Motor neuron (in vitro differentiated cells): ENCODE measurements at places on chromosomes 1 and 21.
A peak's percentile ranks its signal among the peaks of the same experiment; 100 is the strongest.

DNA sequence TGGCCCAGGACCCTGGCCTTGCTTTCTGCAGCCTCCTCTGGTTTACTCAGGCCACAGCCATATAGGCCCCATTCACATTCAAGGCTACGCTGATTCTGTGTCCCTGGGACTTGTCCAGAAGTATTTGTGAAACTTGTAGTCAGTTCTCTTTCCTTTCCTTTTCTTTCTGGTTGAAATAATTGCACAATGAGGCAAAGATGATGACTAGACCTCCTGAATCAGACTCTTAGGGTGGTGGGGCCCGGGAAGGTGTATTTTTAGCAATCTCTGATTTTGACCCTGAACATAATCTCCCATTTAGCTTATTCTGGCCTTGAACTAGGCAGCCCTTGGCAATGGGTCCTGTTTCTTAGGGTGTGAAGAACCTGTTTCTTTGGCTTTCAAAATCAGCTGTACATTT lies 39.9 kb downstream of the STUM start:
- no peak for ATAC-seq

DNA sequence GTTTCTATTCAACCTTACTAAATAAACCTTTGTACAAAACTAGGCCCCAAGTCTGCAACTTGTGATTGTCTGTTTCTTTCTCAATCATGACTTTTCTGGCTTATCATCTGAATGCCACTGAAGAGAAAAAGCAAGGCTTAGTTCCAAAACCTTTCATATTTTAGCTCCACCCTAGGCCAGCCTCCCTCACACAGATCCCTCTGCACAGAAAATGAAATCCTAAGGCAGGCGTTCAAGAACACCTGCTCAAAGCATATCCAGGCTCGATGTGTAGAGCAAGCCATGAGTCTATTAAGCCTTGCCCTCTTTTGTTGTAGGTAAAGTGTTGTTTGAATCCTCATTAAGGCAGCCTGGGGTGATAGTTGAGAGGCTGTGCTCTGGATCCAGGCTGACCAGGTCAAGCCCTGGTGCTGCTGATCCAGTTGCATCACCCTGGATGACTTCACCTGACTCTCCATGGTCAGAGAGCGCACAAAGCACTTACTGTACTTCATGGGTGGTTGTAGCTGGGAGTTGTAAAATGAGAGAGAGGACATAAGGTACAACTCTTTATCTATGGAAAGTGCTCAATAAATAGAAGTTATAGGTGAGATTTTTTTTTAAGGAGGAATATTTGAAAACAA lies 39.0 kb downstream of the FYB2 start:
- no peak for ATAC-seq

DNA sequence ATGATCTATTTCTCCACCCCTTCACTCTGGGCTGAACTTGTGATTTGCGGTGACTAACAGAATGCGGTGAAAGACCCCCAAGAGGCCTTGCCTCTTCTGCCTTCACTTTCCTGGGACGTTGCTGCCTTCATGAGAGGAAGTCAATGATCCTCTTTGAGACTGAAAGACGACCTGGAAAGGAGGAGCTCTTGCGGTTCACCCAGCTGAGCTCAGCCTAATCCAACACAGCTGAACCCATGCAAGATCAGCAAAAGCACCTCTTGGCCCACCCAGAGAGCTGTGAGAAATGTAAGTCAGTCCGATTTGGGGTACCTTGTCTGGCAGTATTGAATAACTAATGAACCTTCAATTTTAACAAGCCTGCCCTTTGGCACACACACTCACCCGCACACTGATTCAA lies 767.4 kb upstream of the TPTE start:
- no peak for ATAC-seq

- peak; percentile 33 for ATAC-seq
Measured at GRCh38 chr21:37636152-37636860, 269.7 kb downstream of the DYRK1A start.

DNA sequence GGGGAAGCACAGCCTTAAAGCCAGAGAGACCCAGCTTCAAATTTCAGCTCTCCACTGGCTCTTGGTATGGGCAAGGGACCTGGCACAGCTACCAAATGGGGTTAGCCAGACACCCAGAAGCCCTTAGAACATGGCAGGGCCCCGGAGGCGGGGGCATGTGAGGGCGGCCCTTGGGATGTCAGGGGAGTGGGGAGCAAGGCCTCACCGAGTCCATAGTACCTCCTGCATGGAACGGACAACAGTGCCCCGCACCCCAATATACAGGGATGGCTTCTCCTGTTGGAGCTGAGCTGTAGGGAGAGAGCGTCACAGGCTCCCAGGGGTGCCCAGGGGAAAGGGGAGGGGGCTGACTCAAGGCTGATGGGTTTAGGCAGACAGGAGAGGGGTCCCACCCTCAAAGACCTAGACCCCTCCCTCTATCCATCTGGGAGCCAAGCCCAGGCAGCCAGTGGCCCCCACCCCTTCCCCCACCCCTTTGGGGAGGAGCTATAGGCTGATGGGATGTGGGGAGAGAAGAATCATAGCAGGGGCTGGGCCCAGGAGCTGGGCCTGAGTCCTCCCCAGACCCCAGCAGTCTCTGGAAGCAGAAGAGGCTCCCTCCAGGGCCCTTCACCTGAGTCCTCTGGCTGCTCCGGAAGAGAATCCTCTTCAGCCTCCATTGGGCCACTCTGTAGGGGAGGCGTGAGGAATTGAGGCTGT lies 16.5 kb downstream of the SPOCD1 start:
- ATAC-seq, result peak; percentile 13

- ATAC-seq, result no peak
Measured at GRCh38 chr1:14517841-14518180, 80.7 kb upstream of the KAZN start.

DNA sequence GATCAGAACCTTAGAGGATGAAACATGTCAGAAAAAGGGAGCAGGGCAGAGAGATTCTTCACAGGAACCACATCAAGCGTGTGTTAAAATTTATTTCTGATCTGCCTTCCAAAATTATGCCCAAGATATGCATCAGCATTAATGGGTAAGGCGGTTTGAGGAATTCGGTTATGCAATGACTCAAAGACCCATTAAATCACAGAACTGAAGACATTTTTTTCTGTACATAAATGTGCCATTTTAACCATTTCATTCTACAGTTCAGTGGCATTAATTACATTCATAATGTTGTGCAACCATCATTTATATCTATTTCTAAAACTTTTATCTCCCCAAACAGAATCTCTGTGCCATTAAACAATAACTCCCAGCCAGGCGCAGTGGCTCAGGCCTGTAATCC lies 43.4 kb downstream of the CNST start:
- ATAC-seq, result no peak

DNA sequence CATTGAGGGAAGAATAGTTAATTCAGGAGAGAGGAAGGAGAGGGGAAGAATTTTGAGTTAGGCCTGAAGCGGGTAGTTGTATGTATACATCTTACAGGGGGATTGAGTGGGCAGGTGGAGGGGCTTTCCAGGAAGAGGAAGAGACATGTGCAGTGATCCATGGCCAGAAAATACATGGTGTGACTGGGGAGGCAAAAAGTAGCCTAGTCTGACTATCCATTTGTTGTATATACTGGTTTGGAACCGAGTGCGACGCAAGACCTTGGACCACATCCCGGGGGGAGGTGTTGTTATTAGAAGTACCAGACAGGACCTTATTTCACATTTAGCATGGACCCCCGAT lies 158.3 kb downstream of the SDCCAG8 start:
- no peak for ATAC-seq

DNA sequence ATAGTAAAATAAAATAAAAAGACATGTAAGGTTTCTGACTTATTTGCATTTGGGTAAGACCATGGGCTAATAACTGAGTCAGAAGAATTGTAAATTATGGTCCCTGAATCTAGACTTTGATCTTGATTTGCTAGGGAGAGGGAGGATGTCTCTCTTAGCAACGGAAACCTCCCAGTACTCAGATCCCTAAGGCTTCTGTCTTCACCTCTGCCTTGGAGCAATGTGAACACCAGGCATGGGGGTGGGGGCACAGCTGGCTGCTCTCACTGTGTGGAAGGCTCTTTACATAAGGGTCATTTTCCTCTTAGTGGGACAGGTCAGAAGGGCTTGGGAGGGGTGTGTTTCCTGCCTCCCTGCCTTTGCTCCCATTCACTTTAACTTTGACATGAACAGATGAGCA lies 17.0 kb upstream of the TMEM54 start:
- no peak for ATAC-seq

- no peak for ATAC-seq
Measured at GRCh38 chr1:224432146-224432545, 2.5 kb downstream of the WDR26 start.

DNA sequence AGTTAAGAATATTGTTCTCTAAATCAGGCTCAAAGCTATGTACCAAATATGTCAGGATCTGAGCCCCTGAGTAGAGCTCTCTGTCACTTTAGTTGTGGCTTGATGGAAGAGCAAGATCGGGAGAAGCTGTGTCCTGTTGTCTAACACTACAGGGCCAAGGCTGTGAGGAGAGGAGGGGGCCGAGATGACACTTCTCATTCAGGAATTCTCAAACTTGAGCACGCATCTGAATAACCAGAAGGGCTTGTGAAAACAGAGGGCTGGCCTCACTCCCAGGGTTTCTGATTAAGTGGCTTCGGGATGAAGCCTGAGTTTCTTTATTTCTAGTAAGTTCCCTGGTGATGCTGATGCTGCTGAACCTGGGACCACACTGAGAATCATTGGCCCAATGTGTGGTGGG lies 209.2 kb upstream of the DAB1 start:
- ATAC-seq, result no peak

- no peak for ATAC-seq
Measured at GRCh38 chr1:2942410-2942809, 78.9 kb upstream of the ACTRT2 start.

DNA sequence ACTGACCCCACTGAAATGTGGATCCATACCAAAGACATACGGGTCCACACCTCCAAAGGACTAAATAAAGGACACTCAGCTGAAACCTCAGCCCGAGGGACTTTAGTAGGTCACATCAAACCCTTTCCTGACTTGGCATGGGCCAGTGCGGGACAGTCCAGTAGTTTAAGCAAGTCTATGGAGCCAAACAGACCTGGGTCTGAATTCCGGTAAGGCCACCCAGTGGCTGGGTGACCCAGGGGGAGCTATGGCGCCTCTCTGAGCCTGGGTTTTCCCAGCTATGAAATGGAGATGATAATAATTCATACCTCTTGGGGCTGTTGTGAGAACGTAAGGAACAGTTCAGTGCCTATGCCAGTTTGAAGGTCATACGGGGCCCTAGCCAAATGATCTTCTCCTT lies 36.2 kb upstream of the ZBTB40 start:
- no peak for ATAC-seq

DNA sequence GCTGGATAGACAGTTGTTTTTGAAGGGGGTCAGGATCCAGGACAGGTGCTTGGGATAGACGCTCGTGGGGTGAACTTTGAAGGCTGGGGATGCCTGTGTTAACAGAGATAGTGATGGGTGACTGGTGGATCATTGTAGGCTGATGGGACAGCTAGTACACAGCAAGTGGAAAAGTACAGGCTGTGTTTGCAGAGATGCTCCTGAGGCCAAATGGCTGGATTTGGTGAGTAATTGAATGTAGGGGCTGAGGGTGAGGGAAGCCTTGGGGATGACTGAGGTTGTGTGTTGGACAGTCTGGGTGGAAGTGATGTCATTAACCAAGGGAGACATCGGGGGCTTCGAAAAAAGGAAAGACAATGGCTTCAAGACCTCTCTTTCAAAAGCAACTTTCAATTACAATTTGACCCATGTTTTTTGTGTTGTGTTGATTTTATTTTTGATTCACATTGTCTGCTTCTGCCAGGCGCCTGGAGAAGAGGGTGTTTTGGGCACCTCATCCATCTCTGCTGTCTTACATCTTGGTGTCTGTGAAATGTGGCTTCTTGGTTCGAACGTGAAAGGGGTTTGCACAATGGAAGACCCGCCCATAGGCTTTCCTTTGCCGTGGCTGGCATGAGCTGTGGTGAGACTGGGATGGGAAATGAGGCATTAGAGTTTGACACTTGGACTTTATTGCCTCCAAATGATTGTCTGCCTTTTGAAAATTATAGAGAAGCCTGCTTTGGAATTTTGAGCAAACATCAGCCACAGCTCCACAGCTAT lies 147.5 kb downstream of the FOXD2 start:
- ATAC-seq, result no peak

- peak; percentile 7 for ATAC-seq
Measured at GRCh38 chr21:31900121-31900895, 27.5 kb downstream of the HUNK start.

- ATAC-seq, result no peak
Measured at GRCh38 chr21:33075596-33076195, 5.8 kb downstream of the OLIG1 start.

- peak; percentile 88 for ATAC-seq
Measured at GRCh38 chr1:47437447-47438164, at the start of gene FOXD2. Gene FOXD2 (plus strand): TSS chr1:47438044. CDS start chr1:47438136, 92 bp downstream.

DNA sequence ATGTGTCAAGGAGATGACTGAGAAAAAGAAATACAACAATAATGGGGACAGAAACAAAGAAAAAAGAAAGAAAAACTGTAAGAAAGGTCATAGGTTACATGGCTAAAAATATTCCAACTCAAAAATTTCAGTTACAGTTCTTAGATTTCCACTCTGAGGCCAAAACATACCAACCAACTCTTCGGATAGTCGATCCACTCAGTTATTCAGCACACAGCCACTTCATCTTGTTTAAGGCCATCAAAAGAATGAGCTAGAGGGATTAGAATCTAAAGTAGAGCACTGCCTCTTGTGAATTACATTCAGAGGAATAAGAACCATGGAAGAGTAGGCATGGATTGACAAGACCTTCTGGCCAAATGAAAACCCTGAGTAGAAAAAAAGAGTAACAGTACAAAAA lies 277.0 kb downstream of the MRPL39 start:
- ATAC-seq, result no peak

DNA sequence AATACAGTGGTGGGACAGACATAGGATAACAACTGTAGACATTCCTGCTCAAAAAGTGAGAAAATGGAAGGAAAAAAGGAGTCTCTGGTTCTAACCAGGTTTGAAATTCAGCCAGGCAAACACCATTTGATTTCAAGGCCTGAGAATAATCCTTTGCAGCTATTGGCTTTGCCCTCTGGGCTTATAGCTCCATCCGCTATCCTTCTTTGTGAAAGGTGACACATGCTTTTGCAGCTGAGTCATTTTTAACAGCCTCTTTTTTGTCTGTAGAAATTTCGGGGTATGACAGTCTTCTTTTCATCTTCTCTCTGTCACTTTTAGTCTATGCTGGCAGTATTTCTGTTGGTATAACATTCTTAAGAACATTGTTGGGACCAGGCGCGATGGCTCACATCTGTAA lies 16.2 kb downstream of the SDHC start:
- ATAC-seq, result no peak

GRCh38 chr1:81635816-81636215 lies 164.9 kb upstream of the ADGRL2 start:
- ATAC-seq, result no peak

GRCh38 chr21:25901330-25901979 lies 166.7 kb downstream of the GABPA start:
- ATAC-seq, result no peak

- no peak for ATAC-seq
Measured at GRCh38 chr1:154657556-154657955, 49.6 kb upstream of the ADAR start.
